Activated T-helper 1 cell treated with anti-CD3 and anti-CD28 coated beads, Interleukin-2, amount 50 U/mL, for 16 hours (primary cell): ENCODE measurements at places on chromosomes 1 and 21.

GRCh38 chr1:34696981-34697380 lies 57.9 kb upstream of the GJB5 start:
- DNase-seq, result no peak

- DNase-seq, result no peak
These were observed 39.3 kb downstream of the TRIM62 start for GRCh38 chr1:33142483-33143064.

DNA sequence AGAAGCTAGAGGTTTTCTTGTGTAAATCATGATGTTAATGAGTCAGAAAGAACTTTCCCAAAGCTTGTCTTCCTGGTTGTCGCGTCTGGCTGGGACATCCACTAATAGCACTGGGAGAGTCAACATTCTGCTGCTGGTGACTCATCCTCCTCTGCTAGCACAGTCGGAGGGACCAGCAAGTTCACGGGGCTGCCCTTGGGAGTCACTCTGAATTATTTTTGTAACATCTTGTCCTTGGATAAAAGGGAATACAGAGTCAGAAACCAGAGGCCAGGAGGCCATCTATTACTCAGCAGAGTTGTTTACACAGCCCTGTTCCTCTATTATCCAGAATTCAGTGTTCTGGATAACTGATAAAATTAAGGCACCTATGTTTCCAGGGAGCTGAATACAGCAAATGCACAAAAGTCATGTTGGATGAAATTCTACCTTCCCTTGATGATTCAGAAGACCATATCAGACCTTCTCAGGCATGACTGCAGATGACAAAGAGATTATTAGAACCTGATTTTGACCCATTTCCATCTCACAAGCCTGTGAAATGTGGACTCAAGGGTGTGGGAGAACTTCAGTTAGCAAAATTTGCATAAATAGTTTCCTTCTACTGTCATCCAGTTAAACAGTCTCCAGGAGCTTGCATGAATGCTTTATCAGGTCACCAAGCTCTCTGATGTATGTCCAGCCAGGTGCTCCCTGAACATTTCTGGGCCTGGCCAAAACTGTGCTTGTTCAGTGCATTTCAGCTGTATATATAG lies 68.1 kb downstream of the JAK1 start:
- peak; percentile 20 for DNase-seq

DNA sequence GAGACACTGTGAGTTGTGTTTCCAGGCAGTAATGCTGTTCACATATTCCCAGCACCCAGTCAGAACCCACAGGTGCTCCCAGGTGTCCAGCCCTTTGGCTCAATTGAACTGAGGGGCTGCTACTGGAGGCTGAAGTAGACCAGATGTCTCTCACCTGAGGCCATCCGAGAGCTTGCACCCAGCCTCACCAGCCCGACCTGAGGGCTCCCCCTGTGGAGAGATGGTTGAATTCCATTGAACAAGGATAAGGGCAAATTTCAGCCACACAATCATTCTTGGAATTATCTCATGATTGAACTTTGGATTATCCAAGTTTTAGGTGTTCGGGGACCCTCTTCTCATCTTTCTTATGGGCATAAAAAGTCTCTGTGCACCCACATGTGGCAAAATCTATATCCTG lies 52.1 kb downstream of the OBSCN start:
- DNase-seq, result no peak

DNA sequence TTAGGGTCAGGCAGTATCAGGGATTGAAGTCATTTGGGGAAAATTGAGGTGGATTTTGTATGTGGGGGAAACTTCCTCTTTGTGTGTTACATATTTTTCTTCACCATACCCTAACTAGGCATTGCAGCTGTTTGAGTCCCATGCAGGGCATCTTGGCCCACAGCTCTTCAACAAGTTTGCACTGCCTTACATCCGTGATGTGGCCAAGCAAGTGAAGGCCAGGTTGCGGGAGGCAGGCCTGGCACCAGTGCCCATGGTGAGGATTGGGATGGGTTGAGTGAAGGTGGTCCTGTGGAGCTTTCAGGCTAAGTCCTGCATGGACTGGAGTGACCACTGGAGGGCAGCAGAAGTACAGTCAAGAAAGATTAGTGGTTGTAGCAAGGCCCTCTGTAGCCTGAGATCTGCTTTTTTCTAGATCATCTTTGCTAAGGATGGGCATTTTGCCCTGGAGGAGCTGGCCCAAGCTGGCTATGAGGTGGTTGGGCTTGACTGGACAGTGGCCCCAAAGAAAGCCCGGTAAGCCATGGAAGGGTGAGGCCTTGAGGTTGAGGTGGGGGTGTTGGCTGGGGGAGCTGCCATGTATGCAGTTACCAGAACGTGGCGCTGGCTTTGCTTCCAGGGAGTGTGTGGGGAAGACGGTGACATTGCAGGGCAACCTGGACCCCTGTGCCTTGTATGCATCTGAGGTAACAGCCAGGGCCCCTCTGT lies 2.4 kb downstream of the UROD start:
- DNase-seq, result peak; percentile 60

GRCh38 chr1:16146279-16147155 lies 9.4 kb downstream of the EPHA2 start:
- no peak for DNase-seq

GRCh38 chr1:62294261-62294660 lies 25.0 kb downstream of the KANK4 start:
- DNase-seq, result no peak

DNA sequence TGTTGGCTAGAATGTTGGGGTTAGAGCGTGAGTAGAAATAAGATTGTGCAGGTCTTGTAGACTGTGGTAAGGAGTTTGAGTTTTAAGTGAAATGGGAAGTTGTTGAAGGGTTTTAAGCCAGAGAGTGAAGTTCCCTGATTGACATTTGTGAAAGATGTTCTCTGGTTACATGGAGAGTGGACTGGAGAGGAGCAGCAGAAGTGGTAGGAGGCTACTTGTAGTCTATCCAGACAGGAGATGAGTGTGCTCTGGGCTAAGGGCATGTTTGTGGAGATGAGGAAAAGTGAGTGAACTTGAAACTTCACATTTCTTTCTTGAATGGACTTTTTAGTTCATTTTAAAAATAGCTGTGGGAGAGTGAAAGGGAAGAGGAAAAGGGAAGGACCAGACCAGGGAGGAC lies 37.0 kb downstream of the F3 start:
- no peak for DNase-seq

GRCh38 chr1:3141836-3142235 lies 72.8 kb downstream of the PRDM16 start:
- no peak for DNase-seq

DNA sequence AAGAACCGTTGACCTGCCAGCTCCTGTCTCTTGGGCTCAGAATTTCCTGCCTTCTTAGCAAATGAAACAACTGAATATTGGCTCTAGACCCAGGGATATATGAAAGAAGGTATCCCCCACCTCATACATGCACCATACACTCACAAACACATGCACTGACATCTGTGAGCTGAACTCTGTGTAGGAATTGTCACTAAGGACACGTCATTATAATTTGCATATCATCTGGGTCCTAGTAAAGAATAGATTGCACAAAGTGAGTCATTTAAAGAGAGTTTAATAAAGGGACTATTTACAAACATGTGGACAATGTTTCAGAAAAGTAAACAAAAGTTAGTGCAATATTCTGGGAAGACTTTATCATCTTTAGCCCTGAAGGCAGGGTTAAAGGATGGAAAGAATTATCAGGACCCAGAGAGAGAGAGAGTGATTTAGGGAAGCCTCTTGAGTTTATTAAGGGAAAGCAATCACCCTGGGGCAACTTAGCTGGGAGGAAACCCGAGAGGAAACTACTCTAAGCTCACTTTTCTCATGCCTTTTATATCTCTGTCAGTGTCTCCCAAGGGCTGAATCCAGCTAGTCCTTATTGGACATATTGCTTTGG lies 74.1 kb upstream of the PLA2G4A start:
- no peak for DNase-seq

DNA sequence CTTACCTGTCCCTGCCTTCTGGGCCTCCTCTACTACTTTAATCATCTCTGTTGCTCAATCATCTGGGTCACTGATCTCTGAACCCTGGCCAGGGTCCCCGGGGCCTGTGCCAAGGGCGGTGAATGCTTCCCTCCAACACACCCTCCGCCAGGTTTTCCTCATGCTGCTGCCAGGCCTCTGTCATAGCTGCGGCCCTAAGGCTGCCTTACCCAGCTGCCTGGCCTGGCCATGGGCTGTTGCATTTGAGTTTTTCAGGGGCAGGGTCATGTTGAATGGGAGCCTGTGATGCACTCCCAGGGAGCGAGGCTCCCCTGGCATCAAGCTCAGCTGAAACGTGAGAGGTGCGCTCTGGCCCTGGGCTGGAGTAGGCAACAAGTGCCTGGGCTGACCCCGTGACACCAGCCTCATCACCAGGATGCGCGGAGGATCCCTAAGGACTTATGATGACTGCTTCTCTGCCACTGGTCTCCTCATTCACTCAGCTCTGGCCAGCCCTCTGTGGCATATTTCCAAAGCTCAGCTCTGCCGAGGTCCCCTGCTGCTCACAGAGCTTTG lies 7.6 kb downstream of the EDN2 start:
- DNase-seq, result no peak

DNA sequence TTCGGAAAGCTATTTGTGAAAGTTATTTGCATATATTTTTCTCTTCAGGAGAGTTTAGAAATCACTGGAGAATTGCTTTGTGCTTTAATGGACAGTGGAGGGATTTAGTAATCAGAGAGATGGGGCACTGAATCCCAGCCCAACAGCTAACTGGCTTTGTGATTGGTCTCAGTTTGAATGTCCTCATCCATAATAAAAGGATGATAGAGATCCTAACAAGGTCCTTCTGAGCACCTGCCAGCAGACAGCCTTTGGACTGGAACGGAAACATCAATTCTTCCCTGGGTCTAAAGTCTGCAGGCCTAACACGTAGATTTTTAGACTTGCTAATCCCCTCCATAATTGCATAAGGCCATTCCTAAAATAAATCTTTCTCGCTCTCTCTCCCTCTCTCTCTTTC lies 112.0 kb upstream of the ADAMTS5 start:
- no peak for DNase-seq

DNA sequence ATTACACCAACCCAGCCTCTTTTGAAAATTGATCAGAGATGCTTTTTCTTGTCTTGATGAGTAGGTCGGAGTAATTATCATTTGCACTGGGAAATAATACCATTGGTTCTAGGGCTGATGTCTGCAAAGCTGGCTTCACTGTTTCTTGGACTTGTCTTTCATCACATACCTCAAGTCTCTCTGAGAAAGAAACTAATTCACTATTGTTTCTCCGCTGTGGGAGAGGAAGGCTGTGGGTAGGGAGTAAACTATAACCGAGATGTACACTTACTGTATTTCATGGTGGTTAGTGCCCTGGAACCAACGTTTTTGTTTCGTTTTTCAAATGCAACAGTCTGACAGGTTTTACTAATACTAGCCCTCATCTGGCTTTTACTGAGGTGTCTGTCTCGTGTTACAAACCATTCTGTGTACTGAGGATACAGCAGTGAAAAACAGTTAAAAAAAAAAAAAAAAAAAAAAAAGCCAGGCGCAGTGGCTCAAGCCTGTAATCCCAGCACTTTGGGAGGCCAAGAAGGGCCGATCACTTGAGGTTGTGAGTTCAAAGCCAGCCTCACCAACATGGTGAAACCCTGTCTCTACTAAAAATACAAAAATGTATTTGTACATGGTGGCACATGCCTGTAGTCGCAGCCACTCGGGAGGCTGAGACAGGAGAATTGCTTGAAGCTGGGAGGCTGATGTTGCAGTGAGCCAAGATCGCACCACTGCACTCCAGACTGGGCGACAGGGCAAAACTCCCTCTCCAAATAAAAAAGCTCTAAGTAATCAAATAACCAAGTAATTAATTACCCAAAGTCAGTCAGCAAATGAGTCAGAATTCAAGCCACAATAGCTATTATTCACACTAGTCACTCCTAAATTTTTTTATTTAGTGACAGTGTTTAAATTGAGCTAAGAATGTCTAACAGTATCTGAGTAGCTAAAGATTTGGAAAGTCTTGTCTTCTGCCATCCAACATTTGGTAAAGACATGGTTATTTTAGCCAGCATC lies 23.3 kb downstream of the TOMM20 start:
- DNase-seq, result no peak

GRCh38 chr21:35394634-35395369 lies 345.7 kb upstream of the RUNX1 start:
- no peak for DNase-seq

- DNase-seq, result no peak
These were observed 299.6 kb downstream of the USH2A start for GRCh38 chr1:216123446-216124191.

- no peak for DNase-seq
These were observed 34.7 kb downstream of the OR10J5 start for GRCh38 chr1:159501082-159501481.
